ENCODE measurements at places on chromosomes 1 and 21.

DNA sequence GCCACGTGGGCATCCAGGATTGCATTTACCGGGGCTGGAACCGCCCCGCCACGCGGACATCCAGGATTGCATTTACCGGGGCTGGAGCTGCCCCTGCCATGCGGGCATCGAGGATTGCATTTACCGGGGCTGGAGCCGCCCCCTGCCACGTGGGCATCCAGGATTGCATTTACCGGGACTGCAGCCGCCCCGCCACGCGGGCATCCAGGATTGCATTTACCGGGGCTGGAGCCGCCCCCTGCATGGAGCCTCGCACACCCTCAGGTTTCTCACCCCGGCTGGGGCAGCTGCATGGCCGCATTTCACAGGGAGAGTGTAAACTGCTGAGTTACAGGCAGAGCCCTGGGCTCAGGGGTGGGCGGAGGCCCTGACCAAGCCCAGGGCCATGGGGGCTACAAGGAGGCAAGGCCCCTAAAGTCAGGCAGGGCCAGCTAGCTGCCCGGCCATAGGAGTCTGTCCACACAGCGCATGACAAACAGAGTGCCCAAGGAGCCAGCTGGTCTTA lies 166.8 kb upstream of the ARHGEF16 start:
- no peak for DNase-seq

DNA sequence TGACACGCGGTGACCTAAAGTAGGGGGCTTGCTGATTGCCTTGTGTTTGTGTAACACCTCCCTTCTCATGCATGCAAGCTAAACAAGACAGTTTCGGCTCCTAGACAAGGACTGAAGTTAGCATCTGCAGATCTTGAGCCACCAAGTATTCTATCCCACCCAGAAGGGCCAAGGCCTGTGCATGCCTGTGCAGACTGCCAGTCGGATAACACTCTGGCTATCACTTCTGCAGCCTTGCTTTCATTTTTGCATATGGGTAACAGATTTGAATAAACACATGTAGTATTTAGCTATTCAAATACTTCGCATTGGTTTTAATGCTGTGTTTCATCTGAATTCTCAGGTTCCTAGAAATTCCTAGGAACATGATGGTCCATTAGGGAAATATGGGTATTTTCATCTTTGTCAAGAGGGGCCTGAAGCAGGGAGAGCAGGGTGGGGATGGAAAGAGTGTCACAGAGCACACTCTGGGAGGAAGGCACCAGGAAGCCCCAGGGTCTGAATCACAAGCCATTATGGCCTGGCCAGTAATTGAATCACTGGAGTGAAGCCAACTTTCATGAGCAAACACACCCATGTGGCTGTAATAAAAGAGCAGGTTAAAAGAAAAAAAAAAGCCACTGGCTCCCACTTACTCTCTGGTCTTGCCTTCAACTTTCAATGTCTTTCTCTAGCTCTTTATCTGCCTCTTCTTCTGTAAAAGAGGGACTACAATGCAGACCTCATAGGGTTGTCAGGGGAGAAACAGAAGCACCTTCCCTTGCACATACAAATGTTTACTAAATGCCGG lies 28.3 kb downstream of the GADD45A start:
- DNase-seq = no peak

DNA sequence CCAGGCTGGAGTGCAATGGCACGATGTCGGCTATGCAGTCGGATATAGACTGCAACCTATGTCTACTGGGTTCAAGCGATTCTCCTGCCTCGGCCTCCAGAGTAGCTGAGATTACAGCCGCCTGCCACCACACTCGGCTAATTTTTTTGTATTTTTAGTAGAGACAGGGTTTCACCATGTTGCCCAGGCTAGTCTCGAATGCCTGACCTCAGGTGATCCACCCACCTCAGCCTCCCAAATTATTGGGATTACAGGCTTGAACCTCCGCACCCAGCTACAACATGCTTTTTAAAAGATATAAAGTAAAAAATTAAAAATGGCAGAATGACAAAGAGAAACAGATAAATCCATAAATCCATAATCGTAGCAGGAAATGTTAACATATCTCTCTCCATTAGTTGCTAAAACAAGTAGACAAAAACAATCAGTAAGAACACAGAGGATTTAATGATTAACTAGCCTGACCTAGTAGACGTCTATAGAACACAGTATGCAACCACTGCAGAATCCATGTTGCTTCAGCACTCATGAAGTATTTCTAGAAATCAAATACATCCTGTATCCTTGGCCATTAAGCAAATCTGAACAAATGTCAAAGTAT lies 59.9 kb upstream of the SPOCD1 start:
- DNase-seq = no peak

GRCh38 chr21:25895565-25896205 lies 160.9 kb downstream of the GABPA start:
- DNase-seq = no peak

DNA sequence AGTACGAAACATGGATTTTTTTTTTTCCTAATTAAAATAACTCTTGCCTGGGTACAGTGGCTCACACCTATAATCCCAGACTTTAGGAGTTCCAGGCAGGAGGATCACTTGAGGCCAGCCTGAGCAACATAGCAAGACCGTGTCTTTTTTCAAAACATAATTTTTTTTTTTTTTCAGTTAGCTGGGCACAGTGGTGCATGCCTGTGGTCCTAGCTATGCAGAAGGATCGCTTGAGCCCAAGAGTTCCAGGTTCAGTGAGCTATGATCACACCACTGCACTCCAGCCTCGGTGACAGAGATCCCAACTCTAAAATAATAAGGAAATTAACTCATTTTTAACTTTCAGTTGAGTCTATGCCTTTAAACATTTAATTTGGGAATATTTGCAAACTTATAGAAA lies 170.1 kb downstream of the NEK7 start:
- DNase-seq = no peak

GRCh38 chr1:244089561-244089960 lies 38.5 kb downstream of the ZBTB18 start:
- DNase-seq = no peak

- no peak for DNase-seq
These were observed 99.8 kb downstream of the MRPL39 start for GRCh38 chr21:25507522-25507921.

- DNase-seq = no peak
These were observed 24.6 kb downstream of the SORT1 start for GRCh38 chr1:109373126-109373525.

GRCh38 chr1:181499825-181500224 lies 16.5 kb downstream of the CACNA1E start:
- DNase-seq = no peak

GRCh38 chr1:12415038-12415466 lies 185.2 kb downstream of the VPS13D start:
- DNase-seq = no peak

- DNase-seq = no peak
These were observed 12.1 kb downstream of the DNAJC16 start for GRCh38 chr1:15538771-15539170.

DNA sequence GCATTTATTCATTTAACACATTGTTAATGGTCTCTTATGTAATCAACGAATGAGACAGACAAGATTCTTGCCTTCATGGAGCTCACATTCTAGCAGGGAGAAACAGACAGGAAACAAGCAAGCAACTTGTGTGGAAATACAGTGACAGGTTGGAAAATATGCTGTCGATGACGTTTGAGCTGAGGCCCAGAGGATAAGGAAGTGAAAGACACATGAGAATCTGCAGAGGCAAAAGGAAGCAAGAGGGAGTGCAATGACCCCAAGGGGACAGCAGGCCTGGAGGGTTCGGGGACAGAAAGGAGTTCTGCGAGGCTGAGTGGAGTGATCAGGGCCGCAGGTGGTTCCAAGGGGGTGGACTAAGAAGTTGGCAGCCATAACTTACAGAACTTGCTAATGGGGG lies 60.6 kb upstream of the AKT3 start:
- DNase-seq = no peak

DNA sequence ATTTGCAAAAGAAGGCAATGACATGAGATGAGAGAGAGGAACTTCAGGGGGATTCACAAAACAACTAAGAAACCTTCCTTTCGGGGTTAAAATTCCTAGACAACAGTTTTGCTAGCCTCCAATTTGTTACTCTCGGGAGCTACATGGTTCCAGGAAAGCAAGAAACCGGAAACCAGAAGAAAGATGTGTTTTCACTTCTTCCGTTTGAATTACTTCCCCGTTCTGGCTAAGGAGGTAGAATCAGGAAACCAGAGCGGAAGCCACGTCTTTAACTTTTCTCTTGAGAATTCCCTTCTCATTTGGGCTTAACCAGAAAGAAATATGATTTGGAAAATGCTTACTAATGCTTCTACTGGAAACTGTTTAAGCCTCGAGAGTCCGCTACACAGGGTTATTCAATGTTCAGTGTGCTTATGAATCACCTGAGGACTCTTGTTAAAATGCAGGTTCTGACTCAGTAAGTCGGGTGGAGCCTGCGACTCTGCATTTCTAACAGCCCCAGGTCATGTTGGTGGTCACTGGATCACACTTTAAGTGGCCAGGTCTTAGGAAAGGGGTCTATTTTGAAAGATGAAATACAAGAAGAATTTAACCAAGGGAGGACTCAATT lies 43.5 kb upstream of the MCOLN3 start:
- no peak for DNase-seq

GRCh38 chr1:96978444-96978843 lies 256.9 kb downstream of the PTBP2 start:
- no peak for DNase-seq

GRCh38 chr1:29365906-29366670 lies 129.8 kb downstream of the PTPRU start:
- no peak for DNase-seq

DNA sequence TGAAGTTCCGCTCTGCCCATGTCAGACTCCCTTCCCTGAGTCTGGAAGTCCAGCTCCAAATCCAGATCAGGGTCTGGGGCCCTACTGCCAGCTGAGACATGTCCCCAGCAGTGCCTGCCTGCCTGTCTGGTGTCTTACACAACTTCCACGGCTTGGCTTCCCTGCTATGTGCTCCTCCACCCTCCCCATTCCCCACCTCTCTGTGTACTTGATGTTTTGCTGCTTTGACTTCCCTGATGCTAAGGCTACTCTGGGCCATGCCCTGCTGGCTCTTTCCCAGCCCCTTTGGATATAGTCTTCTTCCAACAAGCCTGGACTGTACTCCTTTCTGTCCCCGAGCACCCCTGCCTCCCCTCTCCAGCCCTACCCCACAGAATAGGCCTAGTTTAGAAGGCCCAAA lies 7.3 kb downstream of the GJA5 start:
- no peak for DNase-seq

- DNase-seq = no peak
These were observed 674 bp downstream of the BCL10 start for GRCh38 chr1:85275701-85276214.

GRCh38 chr1:204087181-204087892 lies 14.4 kb downstream of the SOX13 start:
- no peak for DNase-seq

- peak; percentile 47 for DNase-seq
These were observed 19.7 kb downstream of the RCC2 start for GRCh38 chr1:17419626-17420328.

DNA sequence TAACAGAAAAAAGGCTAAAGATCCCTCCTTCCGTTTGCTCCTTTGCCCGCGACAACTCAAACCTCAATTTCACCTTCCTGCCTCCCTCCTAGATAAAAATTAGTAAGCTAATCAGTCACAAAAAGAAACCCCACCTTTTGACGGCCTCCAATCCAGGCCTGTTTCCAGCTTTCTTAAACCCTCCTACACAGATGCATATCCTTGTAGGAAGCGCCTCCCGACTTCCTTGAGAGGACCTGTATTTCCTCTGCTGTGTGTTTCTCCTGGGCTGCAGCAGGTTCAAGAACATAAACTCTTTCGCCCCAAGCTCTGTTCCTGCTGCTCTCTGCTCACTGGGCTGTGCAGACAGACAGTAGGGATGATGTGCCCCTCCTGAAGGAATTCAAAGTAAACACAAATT lies 168.8 kb downstream of the CYYR1 start:
- DNase-seq = no peak
